ENCODE measurements at places on chromosomes 3 and 15.

DNA sequence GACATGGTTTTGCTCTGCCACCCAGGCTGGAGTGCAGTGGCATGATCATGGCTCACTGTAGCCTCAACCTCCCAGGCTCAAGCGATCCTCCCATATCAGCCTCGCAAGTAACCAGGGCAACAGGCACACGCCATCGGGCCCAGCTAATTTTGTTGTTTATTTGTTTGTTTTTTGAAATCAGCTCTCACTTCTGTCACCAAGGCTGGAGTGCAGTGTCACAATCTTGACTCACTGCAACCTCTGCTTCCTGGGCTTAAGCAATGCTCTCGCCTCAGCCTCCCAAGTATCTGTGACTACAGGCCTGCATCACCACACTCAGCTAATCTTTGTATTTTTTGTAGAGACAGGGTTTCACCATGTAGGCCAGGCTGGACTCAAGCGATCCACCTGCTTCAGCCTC is 26.3 kb upstream of the PLCH1 start:
- DNase-seq: no peak

DNA sequence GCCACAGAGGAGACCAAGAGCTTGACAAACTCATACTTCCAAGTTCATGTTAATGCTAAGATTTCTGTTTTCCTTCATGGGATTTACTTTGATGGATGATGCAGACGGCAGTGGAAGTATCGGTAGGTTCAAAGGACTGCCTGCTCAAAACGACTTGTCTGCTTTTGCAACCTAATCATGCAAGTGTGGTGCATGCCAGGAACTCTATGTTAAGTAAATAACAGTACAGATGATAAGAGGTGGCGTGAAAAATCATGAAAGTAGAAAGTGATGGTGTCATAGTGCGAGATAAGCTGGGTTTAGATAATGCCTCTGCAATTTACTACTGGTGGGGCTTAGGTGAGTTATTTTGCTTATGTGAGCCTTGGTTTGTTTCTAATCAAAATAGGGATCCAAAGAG is 14.7 kb upstream of the LMCD1 start:
- DNase-seq: no peak

GRCh38 chr15:85495096-85495495 is 114.7 kb downstream of the AKAP13 start:
- no peak for DNase-seq

- DNase-seq: no peak
Measured at GRCh38 chr3:42134867-42135464, 43.8 kb downstream of the TRAK1 start.

- DNase-seq: no peak
Measured at GRCh38 chr3:122918576-122919290, 108.8 kb downstream of the SEMA5B start.

DNA sequence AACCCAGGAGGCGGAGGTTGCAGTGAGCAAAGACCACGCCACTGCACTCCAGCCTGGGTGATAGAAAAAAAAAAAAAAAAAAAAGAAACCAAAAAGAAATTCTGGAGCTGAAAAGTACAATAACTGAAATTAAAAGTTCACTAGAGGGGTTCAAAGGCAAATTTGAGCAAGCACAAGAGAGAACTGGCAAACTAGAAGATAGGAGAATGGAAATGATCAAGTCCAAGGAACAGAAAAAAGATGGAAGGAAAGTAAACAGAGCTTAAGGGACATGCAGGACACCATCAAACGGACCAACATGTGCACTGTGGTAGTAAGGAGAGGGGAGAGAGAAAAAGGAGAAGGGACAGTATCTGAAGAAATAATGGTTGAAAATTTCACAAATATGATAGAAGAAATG is 12.9 kb downstream of the SNX4 start:
- DNase-seq: no peak

- DNase-seq: no peak
Measured at GRCh38 chr3:38988955-38989354, 62.8 kb downstream of the SCN11A start.

DNA sequence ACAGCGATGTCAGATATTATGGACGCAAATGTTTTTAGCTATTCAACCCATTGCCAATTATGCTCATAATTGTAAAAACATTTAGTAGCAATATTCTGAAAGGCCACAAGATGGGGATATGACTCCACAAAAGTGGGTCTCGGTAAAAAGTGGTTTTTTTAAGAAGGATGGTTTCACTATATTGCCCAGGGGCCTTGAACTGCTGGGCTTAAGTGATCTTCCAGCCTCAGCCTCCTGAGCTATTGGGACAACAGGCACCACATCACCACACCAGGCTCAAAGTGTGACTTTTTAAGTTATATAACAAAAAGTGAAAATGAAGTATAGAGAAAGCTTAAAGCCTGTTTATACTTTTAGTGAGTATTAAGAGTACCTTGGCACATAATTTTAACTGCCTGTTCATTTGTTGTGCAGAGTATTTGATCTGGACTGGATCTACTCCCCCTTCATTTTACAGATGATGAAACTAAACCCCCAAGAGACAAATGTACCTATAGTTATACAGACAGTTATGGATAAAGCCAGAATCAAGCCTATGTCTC is 9.4 kb downstream of the NAA50 start:
- DNase-seq: no peak

GRCh38 chr15:89143503-89144162 is 55.4 kb downstream of the ABHD2 start:
- peak; percentile 76 for DNase-seq

DNA sequence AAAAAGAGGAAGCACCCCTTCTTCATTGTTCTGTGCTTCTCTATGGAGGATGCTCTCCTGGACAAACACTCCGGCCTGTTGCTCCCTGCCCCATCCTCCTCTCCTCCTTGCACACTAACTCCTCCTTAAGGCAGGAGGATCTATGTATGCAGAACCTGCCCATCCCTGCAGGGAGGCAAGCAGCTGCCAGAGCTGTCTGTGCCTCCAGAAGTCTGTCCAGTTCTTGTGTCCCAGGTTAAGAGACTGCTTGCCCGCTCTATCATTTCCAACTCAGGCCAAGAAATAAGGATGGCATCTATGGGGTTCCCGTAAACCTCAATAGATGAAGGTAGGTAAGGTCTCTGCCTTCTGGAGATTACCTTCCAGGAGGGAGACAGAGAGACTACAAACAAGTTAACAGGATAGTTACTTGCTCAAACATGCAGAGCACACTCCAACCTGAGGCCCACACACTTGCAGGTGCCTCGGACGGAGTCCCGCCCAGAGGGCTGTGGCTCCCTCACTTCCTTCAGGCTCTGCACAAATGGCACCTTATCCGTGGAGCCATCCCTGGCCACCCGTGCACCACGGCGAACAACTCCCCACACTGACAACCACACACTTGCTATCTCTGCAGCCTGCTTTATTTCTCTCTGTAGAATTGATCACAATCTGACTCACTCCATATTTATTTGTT is 6.9 kb downstream of the XXYLT1 start:
- DNase-seq: no peak

DNA sequence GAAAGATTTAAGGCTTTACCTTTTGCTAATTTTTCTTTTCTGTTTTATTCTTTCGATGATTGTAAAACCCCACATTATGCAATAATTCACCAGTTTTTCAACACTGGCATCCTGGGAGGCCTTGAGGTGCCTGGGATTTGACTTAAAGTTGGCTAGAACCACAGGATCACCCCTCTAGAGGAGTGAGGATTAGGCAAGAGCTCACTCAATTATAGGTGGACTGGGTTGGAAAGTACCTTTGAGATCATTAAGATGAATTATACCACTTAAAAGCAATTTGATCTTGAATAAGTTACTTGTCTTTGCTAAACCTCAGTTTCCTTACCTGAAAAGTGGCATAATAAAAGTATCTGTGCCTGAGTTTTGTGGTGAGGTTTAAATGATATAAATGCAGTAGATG is 212.8 kb upstream of the TPRG1 start:
- no peak for DNase-seq

DNA sequence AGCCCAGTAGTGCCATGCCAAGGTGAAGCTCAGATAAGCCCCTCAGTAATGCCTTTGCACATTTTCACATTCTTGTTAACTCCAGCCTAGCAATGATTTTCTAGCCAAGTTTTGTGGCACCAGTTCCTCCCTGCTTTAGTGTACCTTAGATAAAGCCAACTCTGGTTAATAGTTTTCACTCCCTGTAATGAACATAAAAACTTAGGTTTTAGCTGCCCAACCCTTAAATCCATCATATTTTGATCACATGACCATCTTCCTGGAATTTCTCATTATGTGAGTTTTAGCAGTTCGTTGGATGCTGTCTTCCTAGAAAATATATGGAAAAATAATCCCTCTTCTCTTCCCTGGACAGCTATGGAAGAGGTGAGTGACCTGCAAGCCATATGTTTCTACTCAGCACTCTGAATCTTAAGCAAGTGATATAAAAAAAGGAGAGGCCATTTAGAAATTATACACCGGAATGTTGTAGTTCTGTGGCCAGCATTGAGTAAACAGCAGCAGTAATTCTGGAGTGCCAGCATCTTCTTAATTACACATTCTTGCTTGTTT is 62.2 kb upstream of the P2RY1 start:
- no peak for DNase-seq

- no peak for DNase-seq
Measured at GRCh38 chr3:122773944-122774509, 19.6 kb downstream of the HSPBAP1 start.

- no peak for DNase-seq
Measured at GRCh38 chr3:14744556-14744955, 69.6 kb downstream of the C3orf20 start.

- DNase-seq: no peak
Measured at GRCh38 chr3:71397046-71397445, 186.5 kb downstream of the FOXP1 start.

GRCh38 chr15:90701880-90702630 is 15.1 kb upstream of the BLM start:
- no peak for DNase-seq

- peak; percentile 52 for DNase-seq
Measured at GRCh38 chr15:70327856-70328678, 230.3 kb upstream of the TLE3 start.

DNA sequence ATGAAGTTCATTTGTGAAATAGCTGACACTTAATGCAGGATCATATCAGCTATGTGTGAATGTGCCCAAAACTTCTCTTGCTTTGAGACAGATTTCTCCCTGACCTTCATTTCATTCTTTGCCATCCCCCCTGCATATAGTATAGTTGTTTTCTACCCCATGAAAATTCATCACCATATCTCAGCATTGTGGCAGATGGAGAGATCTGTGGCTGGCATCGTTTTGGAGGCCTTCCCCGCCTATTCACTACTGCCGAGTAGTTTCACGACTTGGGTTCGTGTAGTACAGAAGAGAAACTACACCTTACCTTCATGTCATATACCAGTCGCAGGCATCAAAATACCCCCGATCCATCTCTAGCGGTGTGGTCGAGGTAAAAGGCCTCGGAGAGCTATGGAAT is 66.2 kb upstream of the SELENOK start:
- DNase-seq: no peak

GRCh38 chr15:89419370-89419984 is 76.9 kb downstream of the RHCG start:
- DNase-seq: no peak

GRCh38 chr3:192825216-192825615 is 92.4 kb downstream of the MB21D2 start:
- DNase-seq: no peak

GRCh38 chr3:186598108-186598784 is 14.6 kb upstream of the AHSG start:
- DNase-seq: no peak

- peak; percentile 59 for DNase-seq
Measured at GRCh38 chr15:71093054-71094024, 21.9 kb upstream of the THSD4 start.

DNA sequence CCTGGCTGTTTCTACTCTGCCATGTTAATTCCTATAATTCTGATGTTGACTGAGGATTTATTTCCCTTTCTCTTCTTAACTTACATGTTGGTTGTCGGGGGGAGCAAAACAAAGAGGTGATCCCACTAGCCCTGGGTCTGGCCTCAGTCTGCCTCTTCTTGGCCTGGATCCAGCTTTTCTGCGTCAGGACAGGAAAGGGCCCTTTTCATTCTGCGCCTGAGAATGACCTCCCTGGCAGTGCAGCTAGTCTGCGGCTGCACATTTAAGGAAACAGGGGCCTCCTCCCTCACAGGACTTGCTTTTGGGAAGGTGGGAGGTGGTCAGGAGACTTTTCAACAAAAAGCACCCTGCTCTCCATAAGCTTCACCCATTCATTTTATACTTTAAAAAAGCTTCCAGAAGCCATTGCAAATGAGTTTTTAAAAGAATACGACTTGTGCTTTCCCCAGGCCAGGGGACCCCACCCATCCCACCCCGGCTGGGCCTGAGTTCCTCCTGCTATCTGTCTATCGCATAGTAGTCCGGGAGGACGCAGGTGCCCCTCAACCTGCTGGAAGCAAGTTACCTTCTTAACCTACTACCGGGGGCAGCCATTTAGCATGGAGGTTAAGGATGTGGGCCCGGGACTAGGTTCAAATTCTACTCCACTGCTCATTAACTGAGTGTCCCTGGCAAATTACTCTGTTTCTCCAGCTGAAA is 21.3 kb upstream of the EHD4 start:
- no peak for DNase-seq

DNA sequence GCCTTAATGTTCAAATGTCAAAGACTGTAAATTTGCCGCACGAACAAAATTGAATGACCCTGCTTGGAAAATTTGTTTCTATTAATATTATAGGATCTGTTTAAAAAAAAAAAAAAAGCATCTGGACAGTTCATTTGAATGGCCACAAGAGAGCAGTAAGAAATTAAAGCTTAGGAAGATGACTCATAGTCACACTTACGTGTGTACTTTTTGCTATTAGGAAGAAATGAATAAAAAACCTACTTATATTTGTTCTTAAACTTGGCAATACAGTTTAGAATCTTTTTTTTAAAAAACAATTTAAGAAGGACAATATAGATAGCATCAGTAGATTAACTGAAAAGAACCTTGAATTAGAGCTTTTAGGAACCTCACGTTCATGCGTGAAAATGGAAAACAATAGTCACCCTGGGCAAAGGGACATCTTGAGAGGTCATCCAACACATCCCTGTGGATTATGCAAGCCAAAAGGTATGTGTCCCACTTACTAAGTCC is 621.8 kb downstream of the MECOM start:
- DNase-seq: peak; percentile 28

DNA sequence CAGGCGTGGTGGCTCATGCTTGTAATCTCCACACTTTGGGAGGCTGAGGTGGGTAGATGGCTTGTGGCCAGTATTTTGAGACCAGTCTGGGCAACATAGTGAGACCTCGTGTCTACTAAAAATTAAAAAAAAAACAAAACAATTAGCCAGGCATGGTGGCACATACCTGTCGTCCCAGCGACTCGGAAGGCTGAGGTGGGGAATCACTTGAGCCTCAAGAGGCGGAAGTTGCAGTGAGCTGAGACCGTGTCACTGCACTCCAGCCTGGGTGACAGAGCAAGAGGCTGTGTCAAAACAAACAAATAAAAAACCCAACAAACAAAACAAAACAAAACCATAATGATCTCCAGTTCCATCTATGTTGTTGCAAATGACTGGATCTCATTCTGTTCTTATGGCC is 341.3 kb upstream of the CFAP20DC start:
- no peak for DNase-seq
